ENCODE measurements at places on chromosomes 1 and 21. TPM values are rescaled to one million over a fixed set of nuclear protein-coding genes. Genes with fewer than 3 reads are reported as not detected.

- DNase-seq = no peak
Observed at GRCh38 chr1:13759072-13759471, 59.1 kb downstream of the PRDM2 start.

Gene CYP4Z1
- 0.20 TPM for polyA plus RNA-seq

Gene FBXO28
- polyA plus RNA-seq = 30.9 TPM

Gene LIN28A
- 0.06 TPM for polyA plus RNA-seq

- no peak for DNase-seq
Observed at GRCh38 chr1:28917757-28918118, 3.4 kb downstream of the EPB41 start.

GRCh38 chr1:10697621-10698160 is 98.8 kb downstream of the CASZ1 start:
- DNase-seq = no peak

Gene SAMD13
- polyA plus RNA-seq = 7.5 TPM

- DNase-seq = no peak
Observed at GRCh38 chr1:13479171-13479856, 34.5 kb downstream of the LRRC38 start.
